ENCODE measurements at places on chromosomes 16 and 17. TPM values are rescaled to one million over a fixed set of nuclear protein-coding genes. Genes with fewer than 3 reads are reported as not detected.

The IRF8 gene
- 0.52 TPM for total RNA-seq

The BOLA2 gene
- total RNA-seq = 7.2 TPM

The PRR15L gene
- total RNA-seq = 0.26 TPM

The GUCY2D gene
- total RNA-seq = under 0.01 TPM

The PRSS21 gene
- total RNA-seq = 2.2 TPM

The ARHGDIA gene
- total RNA-seq = 143 TPM

The FBXW10 gene
- not detected for total RNA-seq

The PHOSPHO1 gene
- 0.65 TPM for total RNA-seq

The NUP93 gene
- 73.8 TPM for total RNA-seq

The CACNG4 gene
- 0.26 TPM for total RNA-seq

The MGAT5B gene
- total RNA-seq = 0.08 TPM

The HSD17B1 gene
- 0.48 TPM for total RNA-seq

The RAI1 gene
- total RNA-seq = 30.3 TPM

The OTOP2 gene
- total RNA-seq = not detected

The KRT28 gene
- total RNA-seq = not detected

The TTLL6 gene
- total RNA-seq = not detected

The COQ9 gene
- total RNA-seq = 44.6 TPM

The ABCC3 gene
- 13.9 TPM for total RNA-seq

The ZNF385C gene
- not detected for total RNA-seq

The CD300LD gene
- total RNA-seq = not detected

The HS3ST3B1 gene
- total RNA-seq = 22.8 TPM

The ANKRD40CL gene
- not detected for total RNA-seq

The TMEM235 gene
- not detected for total RNA-seq

The RSAD1 gene
- 13.3 TPM for total RNA-seq

The PDE6G gene
- total RNA-seq = 1.4 TPM

The TBC1D3 gene
- not detected for total RNA-seq

The P2RX1 gene
- 0.48 TPM for total RNA-seq

The CD300H gene
- total RNA-seq = not detected

The PNMT gene
- not detected for total RNA-seq

The EPX gene
- not detected for total RNA-seq

The ARHGAP44 gene
- 1.1 TPM for total RNA-seq

The PEMT gene
- total RNA-seq = 51.2 TPM

The TVP23A gene
- 1.4 TPM for total RNA-seq

The RTN4RL1 gene
- 0.24 TPM for total RNA-seq

The VTN gene
- 1.4 TPM for total RNA-seq

The CNGB1 gene
- not detected for total RNA-seq

The ACSM2A gene
- total RNA-seq = not detected

The CRISPLD2 gene
- total RNA-seq = 252 TPM

The KCTD19 gene
- total RNA-seq = not detected

The BCL6B gene
- 0.24 TPM for total RNA-seq

The CPHXL2 gene
- total RNA-seq = not detected

The AANAT gene
- total RNA-seq = not detected

All from epithelial cell of alveolus of lung (primary cell).